ENCODE measurements at places on chromosomes 7 and 10.

DNA sequence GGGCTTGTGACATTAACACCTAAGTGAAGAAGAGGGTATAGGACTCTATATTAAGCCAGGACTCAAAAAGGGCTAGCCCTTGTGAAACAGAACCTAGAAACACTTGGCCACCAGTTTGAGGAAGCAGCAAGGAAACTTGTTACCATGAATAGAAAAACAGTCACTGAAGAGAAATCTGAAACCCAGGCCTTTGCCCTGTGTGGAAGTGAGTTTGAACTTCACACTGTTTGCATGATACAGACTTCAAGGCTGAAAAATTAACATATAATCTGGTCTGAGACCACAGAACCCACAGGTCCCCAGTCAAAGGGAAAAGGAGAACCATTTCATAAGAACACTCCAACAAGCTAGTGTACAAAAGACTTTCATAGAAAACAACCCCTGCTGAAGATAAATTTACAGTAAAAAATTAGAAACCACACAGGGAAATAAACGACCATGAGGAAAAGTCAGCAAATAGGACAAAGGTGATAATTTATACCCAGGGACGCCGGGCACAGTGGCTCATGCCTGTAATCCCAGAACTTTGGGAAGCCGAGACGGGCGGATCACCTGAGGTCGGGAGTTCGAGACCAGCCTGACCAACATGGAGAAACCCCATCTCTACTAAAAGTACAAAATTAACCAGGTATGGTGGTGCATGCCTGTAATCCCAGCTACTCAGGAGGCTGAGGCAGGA, 76.1 kb downstream of the SKIDA1 start:
- no peak for DNase-seq

GRCh38 chr7:144670218-144670617, 165.6 kb downstream of the TPK1 start:
- DNase-seq, result no peak

DNA sequence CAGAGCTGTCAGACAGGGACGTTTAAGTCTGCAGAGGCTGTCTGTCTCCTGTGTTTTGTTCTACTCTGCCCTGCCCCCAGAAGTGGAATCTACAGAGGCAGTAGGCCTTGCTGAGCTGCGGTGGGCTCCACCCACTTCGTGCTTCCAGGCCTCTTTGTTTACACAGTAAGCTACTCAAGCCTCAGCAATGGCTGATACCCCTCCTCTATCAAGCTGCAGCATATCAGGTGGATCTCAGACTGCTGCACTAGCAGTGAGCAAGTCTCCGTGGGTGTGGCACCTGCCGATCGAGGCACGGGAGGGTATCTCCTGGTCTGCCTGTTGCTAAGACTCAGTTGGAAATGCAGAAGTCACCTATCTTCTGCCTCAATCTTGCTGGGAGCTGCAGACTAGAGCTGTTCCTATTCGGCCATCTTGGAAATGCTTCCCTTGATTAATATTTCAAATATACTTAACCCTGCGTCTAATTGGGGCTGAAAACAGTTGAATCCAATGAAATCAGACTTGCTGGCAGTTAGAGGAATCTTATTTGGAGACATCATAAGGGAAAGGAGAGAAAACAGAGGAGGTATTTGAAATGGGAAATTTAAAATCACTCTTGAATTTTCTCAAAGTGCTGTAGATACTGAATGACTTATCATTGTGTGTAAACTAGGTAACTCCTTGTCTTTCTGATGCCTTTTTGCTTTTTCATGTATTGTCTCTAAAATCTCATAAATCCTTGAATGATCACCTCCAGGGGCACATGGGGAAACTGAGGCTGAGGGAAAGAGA, 13.8 kb upstream of the CYP3A5 start:
- DNase-seq, result peak; percentile 1

DNA sequence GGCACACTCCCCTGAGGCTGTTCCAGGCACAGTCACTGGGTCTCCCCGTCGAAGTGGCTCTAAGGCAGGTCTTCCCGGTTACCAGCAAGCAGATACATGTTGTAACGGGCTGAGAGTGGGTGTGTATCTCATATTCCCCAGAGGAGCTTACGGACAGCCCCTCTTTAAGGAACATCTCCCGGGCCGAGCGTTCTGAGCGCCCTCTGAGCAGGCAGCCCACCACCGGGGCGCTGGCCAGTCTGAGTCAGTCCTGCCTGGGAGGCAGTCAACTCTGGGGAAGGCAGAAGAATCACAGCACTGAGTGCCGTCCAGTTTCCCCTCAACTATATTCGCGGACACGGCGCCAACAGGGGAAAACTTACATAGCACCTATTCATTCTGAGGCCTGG, 117.4 kb downstream of the LHPP start:
- DNase-seq, result no peak

- no peak for DNase-seq
These were observed 15.5 kb downstream of the SVIL start for GRCh38 chr10:29619241-29619669.

DNA sequence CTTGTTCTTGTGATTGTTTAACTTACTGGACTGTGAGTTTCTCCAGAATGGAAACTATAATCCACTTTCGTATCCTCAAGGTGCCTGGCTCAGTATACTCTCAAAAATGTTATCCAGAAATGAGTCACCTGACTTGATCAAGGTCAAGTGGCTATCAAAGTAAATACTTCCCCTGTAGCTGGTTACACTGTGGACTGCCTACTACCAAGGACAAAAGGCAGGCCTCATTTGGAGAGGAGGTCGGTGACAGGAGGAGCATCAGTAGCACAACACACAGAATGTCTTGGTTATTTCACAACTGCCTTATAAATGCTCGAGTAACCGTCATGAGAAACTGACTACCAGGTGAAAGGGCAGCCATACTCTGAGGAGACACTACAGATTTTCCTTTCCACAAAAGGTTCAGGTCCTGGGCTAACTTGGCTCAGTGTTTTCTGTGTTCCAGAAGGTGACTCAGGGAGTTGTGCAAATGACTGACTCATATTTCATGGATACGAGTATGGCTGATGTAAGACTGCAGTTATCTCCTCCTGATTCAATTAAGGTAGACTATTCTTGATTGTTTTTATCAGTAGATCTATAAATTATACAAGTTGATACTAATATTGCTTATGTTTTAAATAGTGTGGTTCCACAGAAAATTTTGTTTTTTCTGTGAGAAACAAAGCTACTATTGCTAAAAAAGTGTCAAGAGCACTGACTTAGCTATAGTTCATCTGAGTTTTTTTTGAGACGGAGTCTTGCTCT, 4.2 kb upstream of the CCNY start:
- no peak for DNase-seq

DNA sequence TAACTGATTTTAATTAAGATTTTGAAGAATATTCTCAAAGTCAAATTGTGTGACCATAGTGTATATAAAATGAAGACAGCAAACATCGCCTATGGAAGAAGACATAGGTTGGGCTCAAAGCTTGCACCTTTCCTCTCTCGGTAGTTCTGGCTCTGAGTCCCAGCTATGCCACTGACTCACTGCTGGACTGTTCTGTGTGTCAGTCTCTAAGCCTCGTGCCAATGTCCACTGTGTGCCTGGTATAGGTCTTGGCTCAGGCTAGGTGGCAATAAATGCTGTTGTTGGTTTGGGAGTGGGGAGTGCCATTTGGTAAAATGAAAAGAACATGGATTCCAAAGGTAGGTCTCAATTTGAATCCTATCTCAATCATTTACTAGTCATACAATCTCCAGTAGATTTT, 137.5 kb upstream of the RHEB start:
- no peak for DNase-seq

DNA sequence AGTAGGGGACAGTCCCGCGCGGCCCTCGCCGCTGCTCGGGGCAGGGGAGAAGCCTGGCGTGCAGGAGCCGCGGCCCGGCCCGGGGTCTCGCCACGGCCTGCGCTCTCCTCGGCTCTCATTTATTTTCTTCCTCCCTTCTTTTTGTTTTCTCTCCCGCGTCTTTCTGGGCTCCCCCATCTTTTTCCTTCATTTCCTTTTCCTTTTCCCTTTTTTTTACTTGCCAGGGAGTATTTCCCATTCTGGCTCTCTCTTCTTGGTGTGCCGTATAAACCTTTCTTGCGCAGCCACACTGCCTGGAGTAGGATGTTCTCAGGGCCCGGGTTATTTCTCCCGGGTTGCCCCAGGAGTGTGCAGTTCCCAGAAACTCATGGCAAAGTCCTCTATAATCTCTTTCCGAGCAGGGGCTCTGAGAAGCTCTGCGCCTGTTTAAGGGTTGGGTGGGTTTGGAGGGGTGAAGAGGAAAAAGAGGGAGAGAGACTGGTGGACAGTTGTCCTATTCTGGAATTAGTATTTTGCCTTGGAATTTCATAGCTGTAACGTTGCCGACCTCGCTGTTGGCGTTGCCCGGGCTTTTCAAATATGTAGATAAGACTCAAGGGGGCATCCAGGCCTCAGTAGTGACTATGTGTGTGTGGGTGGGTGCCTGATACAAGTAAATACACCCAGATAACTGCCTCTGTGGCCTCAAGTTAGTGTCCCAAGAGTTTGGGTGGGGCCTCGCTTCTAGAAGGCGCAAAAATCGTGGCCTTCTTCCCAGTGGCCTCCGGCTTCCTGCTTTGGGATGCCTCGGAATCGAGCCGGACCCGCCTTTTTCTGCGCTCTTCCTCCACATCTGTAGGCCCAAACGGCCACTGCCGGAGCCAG, 4.3 kb upstream of the ZNF503 start:
- DNase-seq, result no peak
